ENCODE measurements at places on chromosomes 6 and 20.

DNA sequence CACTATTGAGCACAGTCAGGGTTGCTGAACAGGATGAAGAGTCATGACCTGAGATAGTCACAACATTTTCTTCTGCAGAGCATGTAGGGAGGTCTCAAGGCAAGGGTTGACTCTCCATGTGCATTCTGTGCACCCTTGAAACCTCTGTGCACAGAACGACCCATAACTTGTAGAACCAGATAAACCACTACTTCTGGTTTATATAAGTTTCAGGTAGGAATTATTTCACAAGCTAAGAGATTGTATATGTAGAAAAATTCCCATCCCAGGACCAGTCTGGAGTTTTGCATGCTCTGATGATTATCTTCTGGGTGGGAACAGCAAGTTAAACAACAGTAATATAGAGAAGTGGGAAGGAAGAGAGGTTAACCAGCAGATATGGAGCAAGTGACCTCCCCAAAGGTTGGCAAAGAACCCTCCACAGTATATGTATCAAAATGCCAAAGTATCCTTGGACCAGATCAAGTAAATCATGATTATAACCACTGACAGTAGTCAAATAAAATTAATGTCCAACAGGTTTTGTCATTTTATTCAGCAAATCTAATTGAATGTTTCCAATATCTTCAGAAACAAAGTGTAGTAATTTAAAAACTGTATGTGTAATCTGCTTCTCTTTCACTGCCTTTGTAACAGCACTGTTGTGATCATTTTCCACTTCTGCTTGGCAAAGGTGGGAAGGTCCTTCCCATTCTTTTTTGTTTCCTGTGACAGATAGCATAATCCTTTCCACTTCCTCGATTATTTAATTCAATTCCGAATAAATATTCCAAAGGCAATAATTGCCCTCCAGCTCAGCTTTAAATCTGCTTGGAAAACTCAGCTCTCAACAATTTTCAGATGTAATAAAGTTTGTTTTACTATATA lies 104.4 kb downstream of the SYNE1 start:
- DNase-seq: no peak

GRCh38 chr6:31037682-31038081 lies 27.4 kb downstream of the MUC22 start:
- no peak for DNase-seq

- no peak for DNase-seq
These were observed 44.0 kb downstream of the UST start for GRCh38 chr6:148790817-148791216.

GRCh38 chr20:60220706-60221105 lies 262.5 kb downstream of the CDH26 start:
- no peak for DNase-seq

GRCh38 chr20:20204256-20204655 lies 151.9 kb downstream of the CFAP61 start:
- no peak for DNase-seq

- DNase-seq: no peak
These were observed 157.0 kb downstream of the SOX4 start for GRCh38 chr6:21750575-21750974.

DNA sequence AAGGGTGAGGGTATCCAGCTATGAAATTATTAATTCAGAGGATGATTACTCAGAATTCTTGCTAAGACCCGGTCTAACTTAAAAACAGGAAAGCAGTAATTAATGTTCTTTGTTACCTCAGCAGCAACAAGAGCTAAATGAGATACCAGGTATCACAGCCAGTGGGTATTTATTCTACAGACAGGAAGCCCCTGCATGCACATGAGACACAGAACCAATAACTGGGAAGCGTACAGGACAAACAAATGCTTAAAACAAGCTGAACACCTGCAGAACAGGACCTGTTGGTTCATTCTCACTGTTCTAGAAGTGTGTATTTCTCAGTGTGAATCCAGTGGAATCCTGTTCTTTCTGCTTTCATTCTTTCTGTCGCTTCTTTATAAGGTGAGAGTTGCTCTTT lies 30.9 kb downstream of the SCML4 start:
- no peak for DNase-seq

DNA sequence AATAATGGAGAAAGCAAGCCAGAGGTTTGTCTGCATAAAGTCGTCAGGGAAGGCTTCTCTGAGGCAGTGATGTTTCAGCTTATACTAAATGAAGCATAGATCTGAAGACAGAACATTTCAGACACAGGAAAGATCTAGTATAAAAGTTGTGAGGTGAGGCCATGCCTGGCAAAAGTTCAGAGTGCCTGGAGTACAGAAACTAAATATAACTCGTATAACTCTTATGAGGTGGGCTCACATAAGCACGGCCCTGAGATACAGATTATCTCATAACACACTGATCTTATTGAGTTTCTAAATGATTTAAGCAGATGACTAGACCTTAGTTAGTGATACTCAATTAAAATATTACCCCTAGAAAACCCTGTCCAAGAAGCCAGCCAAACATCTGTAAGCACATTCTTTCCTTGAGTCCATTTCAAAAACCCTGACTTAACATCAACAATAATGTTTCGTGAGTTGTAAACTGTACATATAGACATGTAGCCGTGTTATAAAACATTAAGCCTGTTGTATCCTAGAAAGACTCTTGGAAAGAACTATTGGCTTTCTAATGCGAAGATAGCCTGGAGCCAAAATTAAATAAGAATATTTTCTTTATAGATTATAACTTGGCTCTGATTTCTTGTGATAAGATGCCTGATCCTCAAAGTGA lies 667.6 kb downstream of the TENT5A start:
- DNase-seq: no peak

GRCh38 chr6:68237205-68237604 lies 397.9 kb upstream of the ADGRB3 start:
- DNase-seq: no peak

DNA sequence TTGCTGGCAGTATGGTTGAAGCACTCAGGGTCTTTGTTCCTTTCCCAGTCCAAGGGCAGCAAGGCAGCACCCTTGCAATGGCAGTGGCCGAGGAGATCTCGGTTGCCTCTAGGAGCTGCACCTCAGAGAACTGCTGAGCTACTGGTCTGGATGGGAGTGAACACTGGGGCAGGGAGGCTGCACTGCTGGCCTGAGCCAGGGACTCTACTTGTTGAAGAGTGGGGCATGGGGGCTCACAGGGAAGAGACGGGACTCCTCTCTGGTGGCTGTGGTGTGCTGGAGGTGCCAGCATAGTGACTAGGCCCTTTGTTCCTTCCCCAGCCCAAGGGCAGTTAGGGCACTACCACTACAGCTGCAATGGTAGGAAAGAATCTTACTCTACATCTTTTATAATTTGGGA lies 203.0 kb downstream of the ZDHHC14 start:
- DNase-seq: no peak

DNA sequence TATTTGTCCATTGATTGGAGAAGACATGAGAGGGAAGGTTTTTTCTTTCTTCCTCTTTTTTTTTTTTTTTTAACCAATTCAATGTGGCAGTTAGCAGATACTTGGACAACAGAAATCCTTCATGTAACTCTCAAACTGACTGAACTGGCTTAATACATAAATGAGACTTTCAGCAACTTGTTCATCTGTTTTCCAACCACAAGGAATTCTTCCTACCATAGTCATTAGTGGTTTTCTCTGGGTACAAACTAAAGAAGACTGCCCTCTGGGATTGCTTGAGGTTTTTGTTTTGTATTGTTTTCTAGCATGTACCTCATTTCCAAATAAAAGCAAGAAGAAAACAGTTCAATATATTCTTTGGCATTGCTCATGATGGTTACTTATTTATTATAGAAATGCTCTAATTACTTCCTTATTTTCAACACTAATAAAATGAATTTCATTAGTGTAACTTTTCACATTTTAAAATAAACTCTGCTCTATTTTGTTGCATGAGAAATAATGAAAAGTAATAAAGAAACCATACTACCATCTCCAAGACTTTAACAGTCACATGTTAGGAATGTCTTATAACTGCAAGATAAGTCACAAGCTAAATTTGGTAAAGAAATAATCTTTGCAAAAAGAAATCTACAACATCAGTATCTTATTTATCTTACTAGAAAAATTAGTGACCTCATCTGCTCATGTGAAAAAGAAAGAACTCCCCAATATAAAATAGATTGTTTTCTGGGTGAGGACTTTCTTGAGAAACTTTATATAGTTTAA lies 52.0 kb downstream of the ME1 start:
- no peak for DNase-seq

DNA sequence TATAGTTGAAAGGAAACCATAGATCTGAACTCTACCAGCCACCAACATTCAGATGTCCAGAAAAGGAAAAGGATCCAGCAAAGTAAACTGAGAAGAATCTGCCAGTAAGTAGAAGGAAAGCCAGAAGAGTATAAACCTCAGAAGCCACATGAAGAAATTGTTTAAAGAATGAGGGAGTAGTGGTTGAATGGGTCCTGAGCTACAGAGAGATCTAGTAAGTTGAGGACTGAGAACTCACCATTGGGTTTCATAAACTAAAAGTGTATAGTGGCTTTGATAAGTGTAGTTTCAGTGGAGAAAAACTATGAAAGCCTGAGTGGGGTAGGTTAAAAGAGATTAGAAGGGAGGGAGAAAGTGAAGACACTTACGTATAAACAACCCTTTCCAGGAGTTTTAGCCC lies 32.0 kb upstream of the SUMO4 start:
- no peak for DNase-seq

GRCh38 chr6:44309092-44309491 lies 4.1 kb downstream of the AARS2 start:
- DNase-seq: no peak

- DNase-seq: no peak
These were observed 2.2 kb upstream of the CCDC167 start for GRCh38 chr6:37501632-37502491.

GRCh38 chr6:75101896-75102295 lies 104.0 kb downstream of the COL12A1 start:
- DNase-seq: no peak

- DNase-seq: no peak
These were observed 14.9 kb downstream of the CST3 start for GRCh38 chr20:23622839-23623343.

- DNase-seq: no peak
These were observed 665 bp downstream of the RRAGD start for GRCh38 chr6:89411145-89412070.

DNA sequence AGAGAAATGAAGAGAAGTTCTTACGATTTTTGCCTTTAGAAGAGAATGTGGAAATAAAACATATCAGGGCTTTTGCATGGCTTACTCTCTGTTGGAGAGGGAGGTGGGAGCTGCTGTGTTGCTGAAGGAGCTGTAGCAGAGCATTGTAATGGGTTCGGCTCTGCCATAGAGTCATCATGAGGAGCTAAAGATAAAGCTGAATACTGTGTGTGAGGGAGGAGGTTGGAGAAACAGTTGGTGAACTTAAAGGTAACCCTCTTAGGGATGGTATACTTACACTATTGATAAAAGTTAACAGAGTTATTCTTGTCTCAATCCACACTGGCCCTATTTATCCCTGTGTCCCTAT lies 34.8 kb downstream of the CTNNBL1 start:
- DNase-seq: no peak

- DNase-seq: no peak
These were observed at the start of gene GRIK2 for GRCh38 chr6:101393251-101393828. Gene GRIK2, plus strand, starts transcription at chr6:101393708.

- DNase-seq: no peak
These were observed 256.5 kb downstream of the TRDN start for GRCh38 chr6:123380257-123380656.

DNA sequence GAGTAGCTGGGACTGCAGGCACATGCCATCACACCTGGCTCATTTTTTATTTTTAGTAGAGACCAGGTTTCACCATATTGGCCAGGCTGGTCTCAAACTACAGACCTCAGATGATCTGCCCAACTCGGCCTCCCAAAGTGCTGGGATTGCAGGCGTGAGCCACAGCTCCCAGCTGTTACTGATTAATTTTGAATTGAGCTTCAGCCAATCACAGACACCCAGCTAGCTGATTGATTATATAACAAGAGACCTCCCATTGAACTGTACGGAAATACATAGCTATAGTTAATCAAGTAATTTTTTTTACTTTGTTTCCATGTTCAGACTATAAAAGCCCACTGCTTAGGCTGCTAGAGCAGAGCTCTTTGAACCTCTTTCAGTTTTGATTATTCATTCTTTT lies 31.6 kb downstream of the PKIB start:
- no peak for DNase-seq

GRCh38 chr6:130070792-130071191 lies 52.4 kb downstream of the L3MBTL3 start:
- DNase-seq: no peak

- DNase-seq: no peak
These were observed 49.2 kb downstream of the KHDRBS2 start for GRCh38 chr6:62236784-62237183.

GRCh38 chr6:133549371-133549801 lies 308.2 kb downstream of the EYA4 start:
- no peak for DNase-seq

- DNase-seq: no peak
These were observed 44.7 kb downstream of the NFATC2 start for GRCh38 chr20:51497542-51498467.

- DNase-seq: no peak
These were observed 40.9 kb upstream of the ZBP1 start for GRCh38 chr20:57660922-57661745.

GRCh38 chr6:112252571-112253497 lies 1.5 kb downstream of the LAMA4 start:
- DNase-seq: no peak

- DNase-seq: no peak
These were observed 18.5 kb downstream of the RPP21 start for GRCh38 chr6:30363459-30363858.

DNA sequence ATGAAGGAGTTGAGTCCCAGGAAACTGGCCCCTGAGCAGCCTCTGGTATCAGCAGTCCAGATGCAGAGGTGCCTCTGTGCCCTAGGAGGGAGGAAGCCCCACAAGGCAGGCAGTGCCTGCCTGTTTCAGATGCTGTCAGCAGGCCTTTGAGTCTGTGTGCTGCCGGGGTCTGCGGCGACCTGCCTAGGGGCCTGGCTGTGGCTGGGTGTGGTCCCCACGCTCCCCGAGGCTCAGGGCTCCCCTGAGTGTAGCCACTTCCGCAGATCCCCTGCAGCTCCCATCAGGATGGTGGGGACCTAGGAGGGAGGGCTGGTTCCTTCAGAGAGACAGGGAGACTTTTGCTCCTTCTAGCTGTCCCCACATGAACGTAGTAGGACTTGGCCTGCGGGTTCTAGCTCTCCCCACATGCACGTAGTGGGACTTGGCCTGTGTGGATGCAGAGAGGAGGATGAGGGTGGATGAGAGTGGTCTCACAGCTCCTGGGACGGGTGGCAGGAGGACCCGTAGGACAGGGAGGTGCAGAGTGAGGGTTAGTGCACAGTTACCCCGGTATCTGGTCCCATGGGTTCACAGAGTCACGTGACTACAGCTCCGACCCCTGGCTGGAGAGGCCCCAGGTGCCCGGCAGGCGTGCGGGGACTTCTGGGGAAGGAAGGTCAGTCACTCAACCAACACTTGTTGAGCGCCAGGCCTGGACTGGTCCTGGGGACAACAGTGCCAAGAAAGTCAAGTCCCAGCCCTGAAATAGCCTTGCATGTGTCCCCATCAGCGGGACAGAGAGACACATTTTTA lies 41.0 kb downstream of the CDH4 start:
- DNase-seq: no peak
